Left kidney (tissue), 8 donors: ENCODE measurements at places on chromosomes 7 and 10.

DNA sequence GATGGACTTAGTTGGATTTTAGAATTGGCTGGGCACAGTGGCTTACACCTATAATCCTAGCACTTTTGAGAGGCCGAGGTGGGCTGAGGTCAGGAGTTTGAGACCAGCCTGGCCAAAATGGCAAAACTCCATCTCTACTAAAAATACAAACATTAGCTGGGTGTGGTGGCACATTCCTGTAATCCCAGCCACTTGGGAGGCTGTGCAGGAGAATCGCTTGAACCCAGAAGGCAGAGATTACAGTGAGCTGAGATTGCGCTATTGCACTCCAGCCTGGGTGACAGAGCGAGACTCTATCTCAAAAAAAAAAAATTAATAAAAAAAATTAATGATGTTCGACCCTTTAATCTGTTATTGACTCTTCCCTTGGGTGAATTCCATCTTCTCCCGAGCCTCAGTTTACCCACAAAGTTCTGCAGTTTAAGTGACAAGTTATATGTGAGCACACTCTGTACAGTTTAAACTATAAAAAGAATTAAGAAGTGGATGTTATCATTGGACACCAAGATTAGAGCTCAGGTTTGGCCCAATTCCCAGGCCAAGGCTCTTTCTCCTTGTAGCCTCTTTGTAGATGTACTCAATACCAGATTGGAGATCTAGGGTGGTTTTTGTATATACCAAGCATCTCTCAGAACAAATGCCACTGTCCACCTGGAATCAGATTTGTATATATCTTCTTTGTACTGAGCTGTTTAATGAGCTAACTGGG lies 15.0 kb downstream of the KAT6B start:
- no peak for DNase-seq

DNA sequence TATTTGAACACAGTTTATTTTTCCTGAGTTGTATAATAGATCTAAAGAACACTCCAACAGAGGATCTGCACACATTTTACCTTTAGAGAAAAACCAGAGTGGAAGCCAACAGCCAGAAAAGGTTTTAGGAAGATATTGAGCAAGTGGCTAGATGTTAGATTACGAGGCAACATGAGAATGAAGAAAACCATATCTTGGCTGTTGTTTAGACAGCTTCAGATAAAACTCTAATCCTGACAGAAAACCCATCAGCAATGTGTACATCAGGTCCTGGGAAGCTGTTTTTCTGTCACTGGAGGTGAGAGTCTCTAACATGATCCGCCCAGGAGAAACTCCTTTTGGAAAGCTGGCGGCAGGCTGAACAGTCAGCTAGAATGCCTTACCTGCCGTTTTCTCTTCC lies 159.5 kb downstream of the SPAG6 start:
- no peak for DNase-seq

GRCh38 chr10:88733215-88733614 lies 26.6 kb upstream of the LIPN start:
- DNase-seq, result no peak

DNA sequence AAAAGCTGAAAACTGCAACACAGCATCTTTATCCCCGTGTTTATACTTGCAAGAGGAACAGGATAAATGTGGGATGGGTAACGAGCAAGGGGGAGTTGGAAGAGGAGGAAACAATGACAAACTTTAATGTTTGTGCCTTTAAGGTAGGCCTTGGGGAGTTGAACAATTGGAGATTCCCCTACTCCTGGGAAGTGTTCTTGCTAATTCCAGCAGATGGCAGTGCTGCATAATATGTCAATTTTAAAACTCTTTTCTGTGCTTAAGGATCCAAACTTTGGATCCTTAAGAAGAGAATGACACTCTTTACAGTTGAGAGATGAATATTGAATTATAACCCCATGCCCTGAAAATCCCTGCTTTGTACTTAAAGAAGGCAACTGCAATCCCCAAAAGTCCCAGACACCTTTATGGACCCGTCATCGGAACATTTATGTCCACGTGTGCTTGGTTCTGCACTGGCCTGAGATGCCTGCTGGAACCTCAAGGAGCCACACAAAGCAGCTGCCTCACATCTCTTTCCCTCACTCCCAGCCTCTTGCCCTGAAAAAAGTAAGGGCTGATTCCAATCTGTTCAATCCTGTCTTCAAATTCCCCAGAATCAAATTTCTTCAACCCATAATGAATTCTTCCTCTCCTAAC lies 12.0 kb downstream of the IFIT5 start:
- DNase-seq, result peak; percentile 66

DNA sequence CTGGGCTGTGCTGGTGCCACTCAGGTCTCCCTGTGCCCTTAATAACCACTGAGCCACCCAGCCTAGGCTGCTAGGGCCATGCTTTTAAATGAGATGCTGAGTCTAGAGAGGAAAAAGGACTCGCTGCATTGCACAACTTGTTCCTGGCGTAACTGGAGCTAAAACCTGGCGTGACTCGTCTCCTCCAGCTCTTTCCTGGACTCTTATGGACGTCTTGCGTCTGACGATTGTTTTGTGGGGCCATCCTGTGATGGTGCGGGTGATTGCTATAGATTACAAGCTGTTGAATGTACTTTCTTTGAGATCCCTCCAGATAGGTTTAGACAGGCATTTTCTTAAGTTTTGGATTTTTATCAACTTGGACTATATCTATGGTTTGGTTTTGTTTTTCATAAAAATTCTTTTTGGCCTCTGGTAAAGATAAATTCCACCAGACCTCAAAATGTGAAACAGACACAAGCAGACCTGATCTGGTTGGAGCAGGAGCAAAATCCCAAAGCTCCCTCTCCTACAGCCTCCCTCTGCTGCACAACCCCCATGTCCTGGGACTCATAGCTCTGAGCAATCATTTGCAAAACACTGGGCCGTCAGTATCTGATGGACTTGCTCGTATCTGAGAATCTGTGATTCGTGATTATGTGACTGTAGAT lies 230.3 kb downstream of the ARHGAP12 start:
- no peak for DNase-seq

- no peak for DNase-seq
Measured at GRCh38 chr7:127770885-127771284, 118.9 kb downstream of the SND1 start.
